ENCODE measurements at places on chromosomes 13 and 19.

- no peak for DNase-seq
These were observed 15.3 kb downstream of the ZNF486 start for GRCh38 chr19:20182222-20182785.

DNA sequence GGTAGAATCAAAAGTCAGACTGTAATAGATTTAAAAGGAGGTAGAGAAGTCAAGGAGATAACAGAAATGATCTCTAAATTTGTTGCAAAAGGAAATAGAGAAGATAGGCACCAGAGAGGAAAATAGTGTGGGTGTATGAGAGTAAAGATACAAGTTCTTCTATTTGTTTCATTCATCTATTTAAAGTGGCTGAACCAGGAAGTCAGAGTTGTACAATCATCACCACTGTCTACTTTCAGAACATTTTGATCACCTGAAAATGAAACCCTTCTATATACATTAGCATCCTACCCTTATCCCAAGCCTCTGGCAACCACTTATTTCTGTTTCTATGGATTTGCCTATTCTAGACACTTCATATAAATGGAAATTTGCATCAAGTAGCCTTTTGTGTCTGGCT lies 36.7 kb downstream of the INTS6 start:
- DNase-seq = no peak

GRCh38 chr13:70960841-70961443 lies 852.7 kb upstream of the KLHL1 start:
- no peak for DNase-seq

- DNase-seq = no peak
These were observed 24.9 kb downstream of the MPND start for GRCh38 chr19:4368128-4368820.

- no peak for DNase-seq
These were observed 29.9 kb downstream of the EFNA2 start for GRCh38 chr19:1315470-1316166.

DNA sequence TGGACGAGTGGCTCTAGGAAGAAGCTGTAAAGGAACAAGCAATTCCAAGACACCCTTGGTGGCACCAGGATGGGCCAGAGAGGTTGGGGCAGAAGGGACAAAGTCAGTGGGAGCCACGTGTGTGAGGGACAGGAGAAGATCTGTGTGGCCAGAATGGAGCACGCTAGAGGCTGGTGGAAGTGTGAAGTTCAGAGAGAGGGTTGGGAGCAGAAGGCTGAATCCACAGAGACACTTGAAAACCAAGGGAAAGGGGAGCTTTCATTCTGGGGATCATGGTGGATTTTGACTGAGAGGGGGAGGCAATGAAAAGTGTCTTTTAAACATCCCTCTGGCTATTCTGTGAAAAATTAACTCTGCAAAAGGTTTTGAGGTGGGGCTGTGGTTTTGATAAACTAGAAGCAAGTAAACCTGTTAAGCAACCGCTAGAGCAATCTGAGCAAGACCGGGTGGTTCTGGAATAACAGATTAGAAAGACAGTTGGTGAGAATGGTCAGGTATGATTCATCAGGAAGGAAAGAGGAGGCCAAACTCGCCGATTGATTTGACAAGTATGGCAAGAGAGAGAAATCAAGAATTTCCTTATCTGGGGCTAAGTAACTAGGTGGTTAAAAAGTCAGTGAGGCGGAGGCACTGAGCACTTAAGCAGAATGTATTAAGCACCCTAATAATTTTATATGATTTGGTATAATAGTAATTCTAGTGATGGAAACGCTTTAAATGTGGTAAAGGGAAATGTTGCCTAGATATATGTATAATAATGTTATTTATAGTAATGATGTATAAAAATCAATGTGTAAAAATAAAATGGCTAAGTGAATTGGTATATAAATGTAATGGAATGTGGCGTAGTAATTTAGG lies 140.0 kb downstream of the MYO16 start:
- DNase-seq = no peak

- no peak for DNase-seq
These were observed 10.9 kb upstream of the CERS1 start for GRCh38 chr19:18906605-18907519.

- DNase-seq = no peak
These were observed 46.1 kb upstream of the MAP3K10 start for GRCh38 chr19:40144947-40145748.

DNA sequence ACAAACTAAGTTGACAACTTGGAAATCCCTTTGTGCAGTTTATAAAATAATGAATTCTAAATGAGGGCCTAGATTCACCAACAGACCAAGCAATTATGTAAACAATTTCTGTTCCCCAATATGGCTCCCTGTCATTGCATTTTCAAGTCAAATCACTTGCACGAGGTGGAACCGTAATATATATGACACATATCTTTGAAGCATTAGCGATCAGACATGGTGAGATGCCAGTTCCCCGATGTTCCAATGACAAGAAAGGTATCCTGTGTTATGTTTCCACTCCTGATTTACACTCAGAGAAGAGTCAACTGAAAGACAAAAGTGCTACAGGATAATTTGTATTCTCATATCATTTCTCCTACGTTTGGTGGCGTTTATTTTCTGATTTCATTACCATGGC lies 108.5 kb upstream of the TDRD3 start:
- DNase-seq = no peak

DNA sequence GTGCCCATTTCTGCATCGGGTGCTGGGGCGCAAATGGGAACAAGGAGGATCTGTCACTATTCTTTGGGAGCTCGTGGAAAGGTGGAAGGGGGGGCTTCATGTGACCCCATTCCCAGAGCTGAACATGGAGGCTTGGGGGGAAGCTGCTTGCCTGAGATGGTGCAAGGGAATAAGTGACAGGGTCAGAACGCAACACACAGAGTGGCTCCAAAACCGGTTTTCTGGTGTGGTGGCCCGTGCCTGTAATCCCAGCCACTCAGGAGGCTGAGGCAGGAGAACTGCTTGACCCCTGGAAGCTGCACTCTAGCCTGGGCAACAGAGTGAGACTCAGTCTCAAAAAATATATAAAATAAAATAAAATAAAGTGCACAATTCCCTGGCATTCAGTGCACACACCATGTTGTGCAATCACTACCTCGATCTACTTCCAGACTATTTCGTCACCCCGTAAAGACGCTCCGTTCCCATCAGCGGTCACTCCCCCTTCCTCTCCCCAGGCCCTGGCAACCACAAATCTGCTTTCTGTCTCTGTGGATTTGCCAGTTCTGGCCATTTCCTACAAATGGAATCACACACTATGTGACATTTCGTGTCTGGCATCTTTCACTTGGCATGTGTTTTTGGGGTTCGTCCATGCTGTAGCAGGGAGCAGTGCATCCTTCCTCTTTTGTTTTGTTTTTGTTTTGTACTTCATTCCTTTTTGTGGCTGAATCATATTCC lies 18.2 kb upstream of the COMP start:
- DNase-seq = no peak

GRCh38 chr19:1786668-1787067 lies 25.4 kb downstream of the ATP8B3 start:
- DNase-seq = no peak

GRCh38 chr19:58002384-58003173 lies at the start of gene ZNF606:
TSS of gene ZNF606 (minus strand) at chr19:58002820. CDS start at chr19:58001319, 1,501 bp downstream.
- DNase-seq = peak; percentile 81

DNA sequence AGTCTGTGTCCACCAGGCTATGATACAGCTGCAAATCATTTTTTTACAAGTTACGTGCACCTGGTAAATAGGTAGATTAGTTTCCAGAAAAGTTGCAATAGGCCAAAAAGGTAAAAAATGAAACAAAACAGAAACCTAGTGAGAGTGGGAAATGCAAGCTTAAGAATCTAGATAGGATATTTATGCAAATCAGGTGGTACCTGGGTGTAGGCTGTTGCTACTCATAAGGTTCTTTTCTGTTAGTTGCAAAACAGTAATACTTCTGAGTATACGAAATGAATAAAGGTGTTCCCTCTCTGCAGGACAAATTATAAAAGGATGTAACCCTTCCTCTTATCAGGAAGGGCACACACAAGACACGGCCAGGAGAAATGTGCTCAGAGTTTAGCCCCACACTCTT lies 97.9 kb downstream of the UGGT2 start:
- no peak for DNase-seq

DNA sequence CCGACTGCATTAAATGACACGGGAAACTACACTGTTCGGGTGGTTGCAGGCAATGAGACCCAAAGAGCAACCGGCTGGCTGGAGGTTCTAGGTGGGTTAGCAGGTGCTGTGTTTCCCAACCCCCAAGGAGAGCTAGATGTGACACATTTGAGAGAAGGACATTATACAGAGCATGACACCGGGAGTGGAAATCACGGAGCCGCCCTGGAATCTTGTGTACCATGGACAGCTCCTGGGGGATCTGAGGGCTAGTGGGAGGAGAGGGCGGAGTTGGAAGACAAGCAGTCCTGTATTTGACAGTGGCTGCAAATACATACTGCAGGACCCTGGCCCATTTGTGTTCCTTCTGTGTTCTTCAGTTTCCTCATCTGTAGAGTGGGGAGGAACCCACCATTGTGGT lies 2.3 kb downstream of the CEACAM18 start:
- DNase-seq = no peak

GRCh38 chr13:56189978-56190377 lies 950.7 kb upstream of the PRR20A start:
- no peak for DNase-seq

GRCh38 chr13:97250560-97250959 lies 28.4 kb downstream of the MBNL2 start:
- DNase-seq = no peak

DNA sequence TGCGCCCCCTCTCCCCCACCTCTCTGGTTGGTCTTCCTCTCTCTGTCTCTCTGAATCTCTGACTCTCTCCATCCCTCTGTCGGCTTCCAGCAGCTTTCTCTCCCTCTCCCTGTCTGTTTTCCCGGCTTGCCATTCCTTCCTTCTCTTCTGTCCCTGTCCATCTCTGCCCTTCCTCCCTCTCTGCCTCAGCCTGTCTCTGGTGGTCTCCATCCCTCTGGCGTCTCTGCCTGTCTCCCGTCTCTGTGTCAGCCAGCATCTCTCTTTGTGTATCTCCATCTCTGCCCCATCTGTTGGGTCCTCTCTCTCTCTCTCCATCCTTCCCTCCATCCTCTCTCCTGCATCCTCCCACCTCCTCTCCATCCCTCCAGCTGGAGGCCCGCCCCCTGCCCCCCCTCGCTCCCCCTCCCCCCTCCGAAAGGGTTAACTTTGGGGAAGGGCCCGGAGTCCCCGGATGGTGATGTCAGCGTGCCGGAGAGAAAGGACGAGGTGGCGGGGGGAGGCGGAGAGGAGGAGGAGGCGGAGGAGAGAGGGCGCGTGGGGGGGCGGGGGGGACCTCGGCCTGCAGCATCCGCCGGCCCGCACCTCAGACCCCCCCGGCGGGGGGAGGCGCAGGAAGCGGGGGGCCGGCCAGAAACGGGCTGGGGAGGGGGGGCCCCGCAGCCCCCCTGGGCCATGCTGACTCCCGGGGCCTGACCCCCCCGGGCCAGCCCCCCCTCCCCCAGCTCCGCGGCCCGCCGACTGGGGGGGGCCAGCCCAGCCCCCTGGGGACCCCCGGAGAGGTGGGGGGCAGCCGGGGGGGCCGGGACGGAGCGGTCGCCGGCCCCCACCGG lies at the start of gene BRSK1:
BRSK1 (plus strand) TSS at position 450 of the 830 bp plus-strand sequence. CDS start 446 bp downstream, outside the sequence.
- DNase-seq = no peak

- no peak for DNase-seq
These were observed 1175.8 kb upstream of the MIR17HG start for GRCh38 chr13:90171649-90172048.

- no peak for DNase-seq
These were observed 57.2 kb upstream of the ZNRF4 start for GRCh38 chr19:5397804-5398692.

DNA sequence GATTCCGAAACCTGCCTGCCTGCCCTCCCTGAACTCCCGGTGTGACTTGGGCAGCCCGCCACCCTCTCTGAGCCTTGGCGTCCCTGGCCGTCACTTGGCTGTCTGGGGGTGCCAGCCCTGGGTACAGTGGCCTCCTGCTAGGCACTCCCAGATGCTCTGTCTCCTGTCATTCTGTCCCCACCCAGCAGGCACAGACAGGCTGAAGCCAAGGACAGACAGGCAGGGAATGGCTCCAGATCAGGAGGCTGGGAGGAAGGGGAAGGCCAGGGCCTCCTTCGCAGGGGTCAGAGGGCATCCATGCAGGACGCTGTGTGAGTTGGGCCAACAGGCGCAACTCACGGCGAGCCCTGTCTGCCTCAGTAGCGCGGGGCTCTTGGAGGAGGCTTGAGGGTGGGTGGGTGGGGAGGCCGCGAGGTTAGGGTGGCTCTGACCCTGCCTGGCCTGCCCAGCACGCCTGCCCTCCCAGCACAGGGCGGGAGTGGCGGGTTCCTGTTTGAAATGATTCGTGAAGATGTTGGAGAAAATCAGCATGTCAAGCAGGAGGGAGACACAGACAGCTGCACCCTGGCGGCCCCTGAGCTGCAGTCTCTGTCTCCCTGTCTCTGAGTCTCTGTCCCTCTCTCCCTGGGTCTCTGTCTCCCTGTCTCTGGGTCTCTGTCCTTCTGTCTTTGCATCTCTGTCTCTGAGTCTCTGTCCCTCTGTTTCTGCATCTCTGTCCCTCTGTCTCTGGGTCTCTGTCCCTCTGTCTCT lies 19.7 kb downstream of the KLHL26 start:
- DNase-seq = no peak

DNA sequence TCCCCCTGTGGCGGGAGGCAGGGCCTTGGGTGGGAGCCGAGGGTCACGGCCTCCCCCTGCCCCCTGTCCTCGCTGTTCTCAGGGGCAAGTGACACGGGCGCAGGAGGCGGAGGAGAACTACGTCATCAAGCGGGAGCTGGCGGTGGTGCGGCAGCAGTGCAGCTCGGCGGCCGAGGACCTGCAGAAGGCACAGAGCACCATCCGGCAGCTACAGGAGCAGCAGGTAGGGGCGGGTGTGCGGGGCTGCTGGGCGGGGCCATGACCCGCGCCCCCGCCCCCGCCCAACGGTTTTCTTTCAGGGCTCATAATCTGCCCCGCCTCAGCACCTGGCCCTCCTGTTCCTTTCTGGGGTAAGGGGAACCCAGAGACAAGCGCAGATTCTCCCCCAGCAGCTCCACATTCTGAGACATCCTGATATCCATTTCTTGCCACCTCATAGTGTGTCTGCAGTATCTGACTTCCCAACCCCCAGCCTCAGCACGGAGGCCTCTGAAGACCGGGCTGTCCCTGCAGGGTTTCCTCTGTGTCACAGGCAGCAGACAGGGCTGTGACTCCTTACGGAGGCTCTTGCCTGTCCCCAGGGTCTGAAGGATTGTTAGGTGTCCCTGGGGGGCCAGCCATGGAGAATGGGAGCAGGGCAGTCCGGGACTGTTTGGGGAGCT lies 15.9 kb downstream of the PRR36 start:
- DNase-seq = no peak

DNA sequence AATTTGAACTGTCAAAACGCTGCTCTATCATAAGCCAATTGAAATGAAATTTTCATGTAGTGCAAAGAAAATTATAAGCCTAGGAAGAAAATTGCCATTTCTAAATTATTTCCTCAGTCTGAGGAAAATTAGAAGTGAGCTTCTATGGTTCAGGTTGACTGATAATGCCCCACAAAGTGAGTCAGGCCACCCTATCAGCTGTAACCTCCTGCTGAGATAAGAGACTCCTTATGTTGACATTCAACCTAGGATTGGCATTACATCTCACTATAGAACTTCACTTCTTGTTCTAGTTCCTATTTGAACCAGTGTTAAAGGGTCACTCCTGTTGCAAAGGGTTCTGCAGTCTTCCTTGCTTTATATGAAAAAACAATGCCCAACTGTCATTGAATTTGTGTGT lies 32.6 kb upstream of the RFC3 start:
- no peak for DNase-seq

- DNase-seq = no peak
These were observed 41.8 kb downstream of the BICRA start for GRCh38 chr19:47650700-47651099.

GRCh38 chr13:60509601-60510386 lies 112.8 kb downstream of the TDRD3 start:
- DNase-seq = no peak
